ENCODE measurements at places on chromosomes 13 and 19.

GRCh38 chr13:108860418-108860817, 231.0 kb downstream of the MYO16 start:
- DNase-seq: no peak

GRCh38 chr13:112366907-112367646, 9.1 kb upstream of the SPACA7 start:
- DNase-seq: no peak

- DNase-seq: no peak
Measured at GRCh38 chr13:80276371-80277289, 64.3 kb downstream of the SPRY2 start.

- no peak for DNase-seq
Measured at GRCh38 chr13:113157929-113158747, at the start of gene PROZ. PROZ (plus strand) TSS chr13:113158648; CDS start chr13:113158661, 13 bp downstream.

GRCh38 chr13:98510156-98510509, 66.8 kb downstream of the STK24 start:
- DNase-seq: no peak

DNA sequence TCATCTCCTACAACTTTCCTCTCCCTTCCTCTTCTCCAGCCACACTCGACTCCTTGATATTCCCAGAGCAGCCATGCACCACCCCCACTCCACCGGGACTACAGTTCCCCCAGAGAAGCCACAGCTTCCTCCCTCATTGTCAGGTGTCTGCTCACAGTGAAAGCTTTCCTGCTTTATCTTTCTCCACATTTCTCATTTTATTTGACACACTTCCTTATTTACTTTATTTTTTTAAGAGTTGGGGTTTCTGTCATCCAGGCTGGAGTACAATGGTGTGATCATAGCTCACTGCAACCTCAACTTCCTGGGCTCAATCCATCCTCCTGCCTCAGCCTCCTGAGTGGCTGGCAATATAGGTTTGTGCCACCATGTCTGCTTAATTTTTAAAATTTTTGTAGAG, 464.6 kb downstream of the MYO16 start:
- no peak for DNase-seq

DNA sequence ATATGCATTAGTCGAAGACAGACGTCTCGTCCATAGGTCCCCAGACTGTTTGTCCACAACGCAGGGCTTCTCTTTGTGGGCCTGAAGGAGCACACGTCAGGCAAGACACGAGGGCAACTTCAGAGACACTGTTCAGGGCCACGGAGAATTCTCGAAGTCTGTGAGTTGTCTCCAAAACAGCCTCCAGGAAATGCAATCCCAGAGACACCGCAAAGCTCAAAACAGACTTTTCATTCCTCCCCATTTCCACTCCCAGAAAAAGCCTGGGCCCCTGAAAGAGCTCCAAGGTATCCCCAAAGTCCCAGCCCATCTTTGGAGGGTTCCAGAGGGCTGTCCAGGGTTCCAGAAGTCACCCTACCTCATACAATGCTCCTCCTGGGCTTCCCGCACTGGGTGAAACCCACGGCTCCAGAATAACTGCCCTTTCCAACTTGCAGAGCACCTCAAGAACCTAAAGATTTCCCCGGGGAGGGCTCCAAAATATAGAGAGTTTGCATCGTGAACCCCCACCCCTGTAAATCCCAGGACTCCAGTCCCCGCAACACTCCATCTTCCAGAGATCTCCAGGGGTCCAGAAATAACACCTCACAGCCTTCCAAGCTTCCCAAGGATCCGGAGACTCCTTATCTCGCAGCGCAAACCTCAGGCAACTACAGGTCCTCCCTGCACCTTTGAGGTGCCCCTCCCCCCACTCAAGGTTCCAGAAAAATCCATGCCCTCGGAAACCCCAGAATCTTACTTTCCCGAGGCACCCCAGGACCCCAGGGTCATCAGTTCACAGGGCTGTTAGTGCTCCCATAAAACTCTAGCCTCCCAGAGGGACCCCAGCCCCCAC, 687 bp upstream of the FTL start:
- peak; percentile 83 for DNase-seq

- peak; percentile 67 for DNase-seq
Measured at GRCh38 chr19:12695997-12696365, 450 bp downstream of the FBXW9 start.

- no peak for DNase-seq
Measured at GRCh38 chr19:56765137-56765536, 75.4 kb downstream of the PEG3 start.

- no peak for DNase-seq
Measured at GRCh38 chr19:35034588-35035382, 4.5 kb downstream of the SCN1B start.

DNA sequence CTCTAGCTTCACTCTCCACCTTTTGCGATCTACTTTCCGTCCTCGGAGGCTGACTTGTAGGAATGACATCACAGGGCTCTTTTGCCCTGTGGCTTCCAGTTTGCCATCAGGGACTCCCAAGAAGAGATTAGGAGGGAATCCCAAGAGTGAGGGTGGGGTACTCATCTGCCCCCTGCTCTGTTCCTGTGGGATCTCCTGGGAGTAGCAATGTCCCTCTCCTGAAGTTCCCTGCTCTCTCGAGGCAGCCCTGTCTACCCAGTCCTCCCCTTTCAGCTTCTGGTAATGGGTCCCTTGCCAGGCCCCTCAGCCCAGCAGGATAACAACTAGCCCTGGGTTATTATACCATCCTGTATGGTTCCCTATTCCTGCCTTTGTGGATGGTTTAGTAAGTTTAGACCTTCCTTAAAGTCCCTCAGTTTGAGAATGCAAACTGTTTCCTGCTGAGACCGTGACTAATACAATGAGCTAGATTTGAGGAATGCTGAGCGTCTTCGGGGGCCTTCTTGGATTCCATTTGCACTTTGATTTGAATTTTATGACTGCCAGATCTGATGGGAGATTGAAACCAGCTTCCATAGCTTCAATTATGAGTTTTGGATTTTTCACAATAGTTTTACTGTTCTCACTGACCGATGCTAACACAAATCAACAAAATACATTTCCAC, 73.7 kb upstream of the IPO5 start:
- DNase-seq: no peak

- DNase-seq: no peak
Measured at GRCh38 chr13:24683351-24683750, 3.1 kb downstream of the ATP12A start.

- DNase-seq: no peak
Measured at GRCh38 chr13:32228330-32229041, 86.7 kb downstream of the ZAR1L start.

DNA sequence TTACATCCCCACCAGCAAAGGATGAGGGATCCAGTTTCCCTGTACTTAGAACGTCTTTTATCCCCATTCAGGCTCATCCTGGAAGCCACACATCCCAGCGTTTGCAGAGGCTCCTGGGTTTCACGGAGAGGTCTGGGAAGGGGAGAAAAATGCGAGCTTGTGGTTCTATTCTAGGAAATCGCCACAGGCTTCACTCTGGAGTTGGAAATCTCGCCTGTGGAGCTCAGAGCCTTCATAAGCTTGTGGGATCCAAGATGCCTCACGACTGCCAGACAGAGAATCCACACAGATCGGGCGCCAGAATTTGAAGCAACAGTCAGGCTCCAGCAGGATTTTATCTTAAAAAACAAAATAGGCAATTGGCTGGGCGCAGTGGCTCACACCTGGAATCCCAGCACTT, 157.9 kb downstream of the PTPRS start:
- DNase-seq: no peak

DNA sequence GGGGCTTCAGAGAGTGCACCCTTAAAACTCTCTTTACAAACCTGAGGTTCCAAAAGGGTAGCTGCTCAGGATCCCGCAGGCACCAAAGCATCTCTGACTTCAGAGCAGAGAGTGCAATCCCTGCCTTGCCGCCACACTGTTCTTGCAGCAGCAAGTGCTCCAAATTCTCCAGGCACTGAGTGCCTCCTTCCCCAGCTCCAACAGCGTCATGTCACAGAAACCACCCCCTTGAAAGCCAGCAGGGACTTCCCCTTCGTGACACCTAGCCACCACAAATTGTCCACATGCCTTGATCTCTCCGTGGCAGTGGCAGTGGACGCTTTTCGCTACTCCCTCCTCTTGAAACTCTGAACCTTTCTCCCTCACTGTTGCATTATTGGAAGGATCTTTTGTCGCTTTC, 39.9 kb downstream of the MBNL2 start:
- no peak for DNase-seq

GRCh38 chr13:94173312-94173854, 306.1 kb downstream of the DCT start:
- DNase-seq: no peak

Data from K562 (cell line).